EH (cell line): ENCODE measurements at places on chromosomes 2 and 18.

- DNase-seq = peak; percentile 83
Observed at GRCh38 chr2:102051692-102052277, 60.0 kb downstream of the IL1R2 start.

DNA sequence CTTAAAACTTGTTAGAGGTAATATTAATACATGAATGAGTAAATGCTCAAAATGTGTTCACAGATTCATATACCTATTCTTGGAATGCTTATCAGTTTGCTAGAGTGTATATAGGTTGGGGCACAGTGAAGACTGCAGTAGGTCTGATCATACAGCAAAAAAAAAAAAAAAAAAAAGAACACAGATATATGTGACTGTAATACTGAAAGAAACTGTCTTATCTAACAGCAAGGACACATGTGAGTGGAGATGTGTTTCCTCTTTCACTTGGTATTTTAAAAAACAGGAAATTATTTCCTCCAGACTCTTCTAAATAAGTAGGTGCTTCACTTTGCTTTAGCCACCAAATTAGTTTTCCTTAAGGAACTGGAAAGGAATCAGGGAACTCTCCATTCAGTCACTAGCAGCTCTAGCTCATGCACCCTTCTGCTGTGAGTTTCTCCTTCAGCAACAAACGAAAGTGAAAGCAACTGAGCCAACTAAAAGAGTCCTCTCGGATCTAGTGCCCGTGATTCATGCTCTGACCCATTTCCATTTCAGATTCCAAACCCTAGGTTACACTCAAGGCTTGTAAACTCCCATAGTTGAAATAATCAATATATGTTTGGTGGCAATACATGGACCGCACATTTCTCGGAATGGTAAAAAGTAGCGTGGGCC, 98.5 kb downstream of the DSEL start:
- peak; percentile 49 for DNase-seq

- DNase-seq = peak; percentile 93
Observed at GRCh38 chr2:9112079-9112721, 94.4 kb upstream of the ASAP2 start.

GRCh38 chr2:180699657-180700361, 280.6 kb upstream of the UBE2E3 start:
- no peak for DNase-seq

- peak; percentile 91 for DNase-seq
Observed at GRCh38 chr18:3250237-3251107, 2.9 kb downstream of the MYL12A start.

DNA sequence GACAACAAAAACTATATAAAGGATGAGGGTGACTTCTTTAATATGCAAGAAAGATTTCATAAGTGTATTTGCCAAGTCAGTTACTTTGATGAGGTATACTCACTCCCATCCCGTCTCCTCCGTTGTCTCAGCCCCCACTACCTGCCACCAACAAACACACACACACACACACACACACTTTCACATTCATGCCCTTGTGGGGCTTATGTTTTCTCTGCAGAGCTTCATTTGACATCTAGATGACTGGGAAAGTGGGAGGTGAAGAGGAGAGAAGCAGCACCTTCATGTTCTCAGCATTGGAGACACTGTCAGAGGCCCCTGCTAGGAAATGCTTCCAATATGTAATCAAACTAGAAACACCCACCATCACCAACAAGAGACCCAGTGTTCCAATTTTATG, 22.5 kb upstream of the TXNDC2 start:
- no peak for DNase-seq

DNA sequence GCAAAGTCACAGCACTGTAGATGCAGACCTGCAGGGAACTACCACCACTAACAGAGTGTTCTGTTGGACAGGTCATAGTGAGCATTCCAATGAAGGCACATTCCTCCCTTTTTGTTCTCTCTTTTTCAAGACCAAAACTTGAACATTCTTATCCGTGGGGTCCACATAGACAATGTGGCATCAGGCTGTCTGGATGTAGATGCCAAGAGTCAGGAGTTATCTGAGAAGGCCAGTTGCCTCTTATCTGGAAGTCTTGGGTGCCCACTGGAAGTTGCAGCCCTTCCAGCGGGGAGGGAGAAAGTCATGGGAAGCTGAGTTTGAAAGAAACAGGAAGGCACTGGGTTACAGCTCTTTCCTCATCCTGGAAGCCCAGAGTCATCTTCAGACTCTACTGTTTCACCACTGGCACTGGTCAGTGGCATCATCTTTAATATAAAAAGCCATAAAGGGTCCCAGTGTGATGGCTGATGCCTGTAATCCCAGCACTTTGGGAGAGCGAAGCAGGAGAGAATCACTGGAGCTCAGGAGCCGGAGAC, 61.4 kb downstream of the FAM161A start:
- no peak for DNase-seq

GRCh38 chr2:122886479-122887145, 1131.2 kb downstream of the TSN start:
- no peak for DNase-seq

DNA sequence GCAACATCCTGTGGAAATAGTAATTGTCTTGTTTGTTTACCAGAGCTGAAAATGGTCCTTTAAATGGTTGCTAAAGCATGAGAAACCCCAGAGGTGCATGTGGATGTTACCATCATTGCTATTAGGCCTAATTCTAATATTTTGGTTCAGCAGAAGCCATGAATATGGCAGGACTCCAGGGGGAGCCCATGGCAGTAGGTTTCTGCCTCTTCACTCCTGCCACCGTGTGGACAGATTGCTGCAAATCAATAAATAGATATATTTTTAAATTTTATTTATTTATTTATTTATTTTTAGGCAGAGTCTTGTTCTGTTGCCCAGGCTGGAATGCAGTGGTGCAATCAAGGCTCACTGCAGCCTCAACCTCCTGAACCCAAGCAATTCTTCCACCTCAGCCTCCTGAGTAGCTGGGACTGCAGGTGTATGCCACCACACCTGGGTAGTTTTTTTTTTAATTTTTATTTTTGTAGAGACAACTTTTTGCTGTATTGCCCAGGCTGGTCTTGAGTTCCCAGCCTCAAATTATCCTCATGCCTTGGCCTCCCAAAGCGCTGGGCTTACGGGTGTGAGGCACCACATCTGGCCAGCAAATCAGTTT, 54.9 kb upstream of the CAPN13 start:
- DNase-seq = peak; percentile 80

DNA sequence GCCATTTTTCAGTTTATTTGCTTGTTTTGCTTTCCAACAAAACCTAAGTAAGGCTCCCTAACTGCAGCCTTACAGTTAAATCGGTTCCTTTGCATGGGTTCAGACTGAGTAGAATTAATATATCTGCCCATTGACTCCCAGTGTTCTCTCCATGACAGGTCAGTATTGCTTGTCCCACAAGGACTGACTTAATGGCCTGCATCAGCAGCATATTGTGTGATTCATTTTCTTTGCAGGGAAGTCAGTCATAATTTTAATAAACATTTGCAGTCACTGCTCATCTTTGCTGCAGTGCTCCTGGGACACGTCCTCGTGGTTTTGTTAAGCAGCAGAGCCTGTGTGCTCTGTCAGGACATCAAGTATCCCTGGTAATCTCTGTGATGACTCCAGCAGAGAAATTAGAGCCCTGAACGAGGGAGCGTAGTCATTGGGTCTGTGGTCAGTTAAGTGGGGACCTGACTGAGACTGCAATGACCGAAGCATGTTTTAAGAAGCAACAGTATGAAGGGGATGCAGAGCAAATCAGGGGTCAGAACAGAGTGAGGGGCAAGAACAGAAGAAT, 93.3 kb downstream of the CDH20 start:
- peak; percentile 0 for DNase-seq

DNA sequence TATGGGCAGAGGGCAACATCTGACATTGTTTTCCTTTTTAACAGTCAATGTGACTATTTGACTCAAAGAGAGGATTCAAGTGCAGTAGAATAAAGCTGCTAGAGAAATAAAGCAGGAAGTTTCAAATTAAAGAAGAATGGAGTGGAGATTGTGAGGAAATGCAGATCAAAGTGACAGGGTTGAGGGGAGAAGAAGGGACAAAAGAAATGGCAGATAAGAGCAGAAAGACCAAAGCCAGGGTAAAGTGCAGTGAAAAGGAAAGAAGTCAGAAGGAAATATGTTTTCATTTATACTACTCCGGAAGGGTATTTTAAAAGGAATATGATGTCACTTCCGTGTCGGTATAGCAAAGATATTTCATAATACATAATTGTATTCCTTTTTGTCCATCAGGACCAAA, 297.5 kb upstream of the CRIM1 start:
- no peak for DNase-seq

GRCh38 chr2:54073796-54074195, 41.6 kb upstream of the ACYP2 start:
- DNase-seq = peak; percentile 48

- DNase-seq = no peak
Observed at GRCh38 chr2:181376442-181376841, 80.7 kb upstream of the ITGA4 start.

DNA sequence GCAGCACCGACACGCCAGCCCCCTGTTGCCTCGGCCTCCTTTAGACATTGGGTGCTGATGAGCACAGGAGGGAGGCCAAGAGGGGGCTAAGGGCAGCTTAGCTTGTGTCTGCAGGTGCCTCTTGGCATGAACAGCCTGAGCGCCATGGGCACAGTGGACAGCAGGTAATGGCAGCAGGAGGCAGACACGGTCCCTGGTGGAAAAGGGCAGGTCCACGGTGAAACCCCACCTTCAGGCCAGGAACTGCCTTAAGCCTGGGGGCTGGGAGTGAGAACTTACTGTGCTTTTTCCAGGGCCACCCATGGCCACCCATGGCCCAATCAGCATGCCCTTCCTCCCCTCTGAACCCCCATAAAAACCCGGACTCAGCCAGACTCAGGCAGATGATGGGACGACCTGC, 633.4 kb upstream of the TMEFF2 start:
- DNase-seq = no peak

GRCh38 chr2:42854207-42854818, 61.9 kb upstream of the HAAO start:
- peak; percentile 65 for DNase-seq

DNA sequence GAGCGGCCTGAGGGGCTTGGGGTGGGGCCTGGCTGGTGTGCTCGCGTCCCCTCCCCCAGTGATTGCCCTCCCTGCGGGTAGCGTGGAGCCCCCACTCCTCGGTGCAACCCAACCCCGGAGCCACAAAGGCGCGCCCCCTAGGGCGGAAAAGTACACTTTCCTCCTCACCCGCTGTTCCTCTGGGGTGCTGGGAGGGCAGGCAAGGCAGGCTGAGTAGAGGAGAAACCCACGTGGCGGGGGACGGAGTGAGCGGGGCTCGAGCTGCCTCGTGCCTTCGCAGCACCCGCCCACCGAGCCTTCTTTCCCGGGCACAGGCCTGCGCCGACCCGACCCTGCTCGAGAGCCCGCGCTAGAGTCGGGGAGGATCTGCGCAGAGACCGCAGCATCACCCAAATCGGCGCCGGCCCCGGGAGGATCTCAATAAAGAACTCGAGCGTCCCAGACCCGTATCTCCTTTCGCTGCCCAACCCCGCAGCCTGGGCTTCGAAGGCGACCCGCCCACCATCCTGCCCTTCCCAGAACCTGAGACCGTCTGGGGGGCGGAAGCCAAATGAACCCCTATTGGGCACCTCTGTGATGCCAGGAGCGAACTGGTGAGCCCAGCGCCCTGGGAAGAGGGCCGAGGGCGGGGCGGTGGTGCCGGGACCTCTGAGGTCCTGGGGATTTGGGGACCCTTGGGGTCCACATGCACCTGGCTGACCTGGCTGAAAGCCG, 1.5 kb downstream of the UCN start:
- DNase-seq = no peak

GRCh38 chr2:2645162-2645855, 314.2 kb upstream of the MYT1L start:
- no peak for DNase-seq

GRCh38 chr18:10558243-10558966, 32.6 kb downstream of the NAPG start:
- DNase-seq = no peak

DNA sequence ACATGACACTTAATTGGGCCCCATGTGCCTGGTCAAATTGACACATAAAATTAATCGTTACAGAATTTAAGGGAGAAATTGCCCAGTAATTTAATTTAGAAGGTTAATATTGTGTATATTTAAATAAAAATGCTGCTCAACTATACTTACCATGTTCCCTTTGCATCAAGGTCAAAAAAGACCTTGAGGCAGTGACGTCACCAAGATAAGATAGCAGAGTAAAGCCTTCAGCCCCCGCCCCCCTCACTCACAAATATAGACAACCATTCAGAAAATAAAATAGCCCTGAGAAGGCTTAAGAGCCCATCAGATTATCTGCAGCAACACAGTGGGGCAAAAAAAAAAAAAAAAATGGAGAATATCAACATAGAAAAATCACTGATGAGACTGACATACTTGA, 785.7 kb downstream of the CCDC85A start:
- DNase-seq = no peak

- no peak for DNase-seq
Observed at GRCh38 chr2:52288596-52288995, 1256.7 kb upstream of the NRXN1 start.

DNA sequence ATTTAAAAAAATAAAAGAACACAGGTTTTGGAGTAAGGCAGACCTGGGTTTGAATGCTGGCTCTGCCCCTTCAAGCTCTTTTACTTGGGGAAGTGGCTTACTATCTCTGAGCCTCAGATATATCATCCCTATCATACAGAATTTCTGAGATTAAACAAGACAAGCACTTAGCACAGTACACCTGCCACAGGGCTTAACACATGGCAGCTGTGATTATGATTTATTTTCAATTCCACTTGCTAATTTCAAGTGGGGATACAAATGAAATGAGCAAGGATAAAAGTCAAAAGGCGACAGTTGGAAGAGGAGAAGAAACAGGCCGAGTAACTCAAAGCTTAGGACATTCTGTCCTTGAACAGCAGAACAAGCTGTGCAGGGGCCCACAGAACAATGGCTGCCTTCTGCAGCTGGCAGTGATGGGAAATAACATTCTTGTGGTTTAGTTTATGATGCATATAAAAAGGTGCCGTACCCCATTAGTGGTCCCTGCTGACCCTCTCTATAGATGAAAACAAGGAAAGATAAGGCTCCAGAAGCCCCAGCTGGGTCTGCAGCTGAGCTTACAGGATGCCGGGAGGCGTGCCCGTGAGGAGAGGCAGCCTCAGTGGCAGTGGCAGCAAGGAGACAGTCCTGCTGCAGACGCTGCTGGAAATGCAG, 45.3 kb downstream of the KIF3C start:
- DNase-seq = no peak
